ENCODE measurements at places on chromosomes 5 and 9.
A peak's percentile ranks its signal among the peaks of the same experiment; 100 is the strongest.

- no peak overlapping the region for H3K27ac ChIP-seq
- no peaks in the 10 kb centered on the region for H3K4me1 ChIP-seq
- DNase-seq, result no peak
Observed at GRCh38 chr9:113139225-113139829, 11.5 kb upstream of the SLC31A2 start.

- H3K27me3 ChIP-seq, result no peaks in the 10 kb centered on the region
- no peaks in the 10 kb centered on the region for H3K36me3 ChIP-seq
Observed at GRCh38 chr9:127869310-127870152, 7.9 kb downstream of the AK1 start.

GRCh38 chr5:78777901-78778300 is 129.3 kb upstream of the LHFPL2 start:
- no peak overlapping the region for H3K27ac ChIP-seq
- no peak for DNase-seq
- no peak overlapping the region for H3K4me3 ChIP-seq
- no peaks in the 10 kb centered on the region for H3K27me3 ChIP-seq
- H3K4me1 ChIP-seq, result no peaks in the 10 kb centered on the region
- H3K36me3 ChIP-seq, result peaks cover 12% of the 10 kb centered on the region

DNA sequence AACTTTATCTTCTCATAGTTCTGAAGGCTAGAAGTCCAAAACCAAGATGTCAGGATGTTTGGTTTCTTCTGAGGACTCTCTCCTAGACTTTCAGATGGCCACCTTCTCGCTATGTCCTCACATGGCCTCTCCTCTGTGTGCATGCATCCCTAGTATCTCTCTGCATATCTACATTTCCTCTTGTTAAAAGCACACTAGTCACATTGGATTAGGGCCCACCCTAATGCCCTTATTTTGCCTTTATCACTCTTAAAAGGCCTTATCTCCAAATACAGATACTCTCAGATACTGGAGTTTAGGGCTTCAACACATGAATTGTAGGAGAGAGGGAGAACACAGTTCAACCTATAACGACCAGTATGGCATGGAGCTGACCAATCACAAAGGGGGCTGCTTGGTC is 151.7 kb downstream of the PRELID2 start:
- no peak for DNase-seq
- no peak overlapping the region for H3K4me3 ChIP-seq
- H3K36me3 ChIP-seq, result no peaks in the 10 kb centered on the region

DNA sequence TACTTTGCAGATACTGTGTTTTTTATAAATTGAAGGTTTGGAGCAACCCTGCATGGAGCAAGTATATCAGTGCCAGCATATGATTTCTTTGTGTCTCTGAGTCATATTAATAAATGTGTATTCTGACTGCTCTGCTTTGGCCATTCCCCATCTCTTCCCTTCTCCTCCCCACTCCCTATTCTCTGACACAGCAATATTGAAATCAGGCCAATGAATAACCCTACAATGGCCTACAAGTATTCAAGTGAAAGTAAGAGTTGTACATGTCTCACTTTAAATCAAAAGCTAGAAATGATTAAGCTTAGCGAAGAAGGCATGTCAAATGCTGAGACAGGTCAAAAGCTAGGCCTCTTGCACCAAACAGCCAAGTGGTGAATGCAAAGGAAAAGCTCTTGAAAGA is 82.2 kb upstream of the TLX3 start:
- no peak overlapping the region for H3K27ac ChIP-seq
- DNase-seq, result no peak
- no peaks in the 10 kb centered on the region for H3K36me3 ChIP-seq

DNA sequence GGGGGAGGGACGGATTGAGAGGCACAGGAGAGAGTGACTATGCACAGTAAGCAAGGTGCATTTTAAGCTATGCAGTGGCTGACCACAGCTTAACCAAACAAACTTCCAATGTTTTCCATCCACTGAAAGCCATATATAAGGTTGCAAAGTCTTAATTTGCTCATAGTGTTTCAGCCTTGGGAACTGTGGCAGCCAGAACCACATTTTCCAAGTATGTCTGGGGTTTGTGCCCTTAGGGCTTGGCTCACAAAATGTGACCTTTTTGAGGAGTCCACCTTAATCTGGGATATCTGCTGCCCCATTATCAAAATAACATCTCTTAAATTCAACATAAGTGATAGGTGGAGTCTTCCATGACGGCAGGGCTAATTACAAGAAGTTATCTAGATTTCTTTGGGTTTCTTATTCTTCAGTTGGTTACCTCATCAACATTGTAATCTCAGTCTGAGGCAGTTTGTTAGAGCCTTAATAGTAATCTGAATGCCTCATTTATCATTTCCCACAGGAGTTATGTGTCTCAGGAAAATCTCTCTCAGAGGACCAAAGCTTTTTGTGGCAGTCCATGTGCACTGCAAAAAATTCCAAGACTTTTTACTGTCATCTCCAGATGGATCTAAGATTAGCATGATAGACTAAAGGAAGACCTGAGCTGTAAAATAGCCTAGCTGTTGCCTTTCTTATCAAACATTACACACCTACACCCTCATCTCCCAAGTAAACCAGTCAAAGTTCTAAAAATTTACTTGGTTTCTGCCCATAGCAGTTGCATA is 15.2 kb upstream of the UBQLN1 start:
- H3K27ac ChIP-seq, result no peak overlapping the region
- DNase-seq, result no peak
- no peak overlapping the region for H3K4me3 ChIP-seq
- no peaks in the 10 kb centered on the region for H3K27me3 ChIP-seq
- H3K36me3 ChIP-seq, result no peaks in the 10 kb centered on the region
- no peaks in the 10 kb centered on the region for H3K4me1 ChIP-seq

GRCh38 chr9:126470241-126470993 is 143.3 kb upstream of the LMX1B start:
- H3K4me3 ChIP-seq, result peak overlapping the region; percentile 72
- H3K36me3 ChIP-seq, result peaks cover 8% of the 10 kb centered on the region
- peak overlapping the region; percentile 99 for H3K27ac ChIP-seq

DNA sequence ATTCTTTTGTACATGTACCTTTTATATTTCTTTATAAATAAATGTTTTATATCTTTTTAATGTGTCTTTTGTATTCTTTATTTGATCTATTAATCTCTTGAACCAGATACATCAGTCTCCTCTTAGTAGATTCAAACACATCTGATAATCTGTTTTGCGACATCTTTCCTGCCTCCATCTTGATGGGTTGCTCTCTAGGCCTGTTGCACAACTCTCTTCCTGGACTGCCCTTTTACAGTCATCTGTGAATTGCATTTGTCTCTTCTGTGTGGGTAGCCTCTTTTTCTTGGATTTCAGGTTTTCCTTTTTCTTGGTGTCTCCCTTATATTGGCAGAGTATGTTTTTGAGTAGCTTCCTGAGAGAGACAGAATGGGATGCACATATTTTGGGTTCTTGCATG is 6.2 kb downstream of the ZFYVE16 start:
- peaks cover 2% of the 10 kb centered on the region for H3K36me3 ChIP-seq
- H3K27me3 ChIP-seq, result no peaks in the 10 kb centered on the region
- no peak overlapping the region for H3K27ac ChIP-seq
- peaks cover 20% of the 10 kb centered on the region for H3K4me1 ChIP-seq
- no peak for DNase-seq
- no peak overlapping the region for H3K4me3 ChIP-seq

GRCh38 chr5:91499943-91500531 is 116.9 kb upstream of the ARRDC3 start:
- peaks cover 24% of the 10 kb centered on the region for H3K27me3 ChIP-seq
- no peak overlapping the region for H3K4me3 ChIP-seq
- no peaks in the 10 kb centered on the region for H3K4me1 ChIP-seq
- H3K36me3 ChIP-seq, result no peaks in the 10 kb centered on the region
- H3K27ac ChIP-seq, result no peak overlapping the region
- no peak for DNase-seq

DNA sequence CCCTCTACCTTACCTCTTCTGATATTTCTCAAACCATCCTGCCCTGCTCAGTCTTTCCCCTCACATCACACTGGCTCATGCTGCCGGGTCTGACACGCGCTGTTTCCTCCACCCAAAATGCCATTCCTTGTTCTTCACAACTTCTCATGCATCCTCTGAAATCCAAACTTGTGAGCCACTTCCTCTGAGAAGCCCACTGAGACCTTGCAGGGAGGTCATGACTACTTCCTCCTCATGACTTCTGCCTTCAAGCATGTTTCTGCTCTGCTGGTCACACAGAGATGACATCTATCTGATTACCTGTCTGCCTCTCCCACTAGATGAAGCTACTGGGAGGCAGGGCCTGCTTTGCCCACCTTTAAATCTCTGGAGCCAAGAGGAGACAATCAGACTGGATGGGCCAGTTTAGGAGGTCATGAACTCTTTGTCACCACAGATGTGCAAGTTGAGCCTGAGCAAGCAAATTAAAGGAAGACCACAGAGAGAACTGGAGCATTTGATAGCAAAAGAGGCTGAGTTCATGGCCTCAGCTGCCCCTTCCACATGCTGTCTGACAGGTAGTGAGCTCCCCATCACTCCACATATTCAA is 119.8 kb upstream of the TBC1D2 start:
- no peak for DNase-seq
- peaks cover 3% of the 10 kb centered on the region for H3K4me1 ChIP-seq
- H3K27me3 ChIP-seq, result peaks cover 13% of the 10 kb centered on the region
- no peak overlapping the region for H3K27ac ChIP-seq
- no peak overlapping the region for H3K4me3 ChIP-seq

GRCh38 chr9:87534036-87534435 is 36.4 kb downstream of the DAPK1 start:
- H3K4me3 ChIP-seq, result no peak overlapping the region
- no peak overlapping the region for H3K27ac ChIP-seq
- DNase-seq, result no peak
- peaks cover 10% of the 10 kb centered on the region for H3K4me1 ChIP-seq

GRCh38 chr5:75623846-75624245 is 12.6 kb downstream of the ANKDD1B start:
- H3K4me3 ChIP-seq, result no peak overlapping the region
- no peak for DNase-seq
- H3K27me3 ChIP-seq, result no peaks in the 10 kb centered on the region
- H3K4me1 ChIP-seq, result no peaks in the 10 kb centered on the region

GRCh38 chr9:89797937-89798455 is 193.2 kb downstream of the GADD45G start:
- H3K4me1 ChIP-seq, result peaks cover 3% of the 10 kb centered on the region
- DNase-seq, result no peak
- H3K27me3 ChIP-seq, result peaks cover 6% of the 10 kb centered on the region
- no peak overlapping the region for H3K4me3 ChIP-seq
- H3K36me3 ChIP-seq, result no peaks in the 10 kb centered on the region
- no peak overlapping the region for H3K27ac ChIP-seq

GRCh38 chr5:132458651-132459030 is 31.9 kb downstream of the IRF1 start:
- H3K4me3 ChIP-seq, result peak overlapping the region; percentile 65
- H3K36me3 ChIP-seq, result peaks cover 7% of the 10 kb centered on the region
- H3K4me1 ChIP-seq, result peaks cover 77% of the 10 kb centered on the region
- H3K27ac ChIP-seq, result peak overlapping the region; percentile 100
- DNase-seq, result no peak
- H3K27me3 ChIP-seq, result no peaks in the 10 kb centered on the region

- H3K27ac ChIP-seq, result no peak overlapping the region
- H3K36me3 ChIP-seq, result no peaks in the 10 kb centered on the region
- DNase-seq, result no peak
Observed at GRCh38 chr5:72516916-72517315, 9.7 kb upstream of the ZNF366 start.

DNA sequence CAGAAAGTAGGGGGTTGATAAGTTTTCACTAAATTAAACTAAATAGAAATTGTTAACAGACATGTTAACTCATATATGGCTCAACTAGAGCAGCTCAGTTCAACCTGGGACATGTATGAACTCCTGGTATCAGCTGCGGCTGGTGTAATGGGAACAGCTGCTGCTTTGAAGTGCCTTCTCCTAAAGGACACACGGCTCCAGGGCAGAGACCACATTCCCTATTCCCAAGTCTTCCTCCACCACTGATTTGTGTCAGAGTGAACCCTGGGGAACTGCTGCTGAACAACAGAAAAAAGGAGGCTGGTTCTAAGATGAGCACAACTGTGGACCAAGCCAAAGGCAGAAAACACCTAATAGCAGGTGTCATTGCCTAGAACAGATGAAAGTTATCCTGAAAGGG is 71.1 kb downstream of the MAPKAP1 start:
- no peak for DNase-seq
- H3K36me3 ChIP-seq, result peaks cover 8% of the 10 kb centered on the region
- peak overlapping the region; percentile 49 for H3K4me3 ChIP-seq

DNA sequence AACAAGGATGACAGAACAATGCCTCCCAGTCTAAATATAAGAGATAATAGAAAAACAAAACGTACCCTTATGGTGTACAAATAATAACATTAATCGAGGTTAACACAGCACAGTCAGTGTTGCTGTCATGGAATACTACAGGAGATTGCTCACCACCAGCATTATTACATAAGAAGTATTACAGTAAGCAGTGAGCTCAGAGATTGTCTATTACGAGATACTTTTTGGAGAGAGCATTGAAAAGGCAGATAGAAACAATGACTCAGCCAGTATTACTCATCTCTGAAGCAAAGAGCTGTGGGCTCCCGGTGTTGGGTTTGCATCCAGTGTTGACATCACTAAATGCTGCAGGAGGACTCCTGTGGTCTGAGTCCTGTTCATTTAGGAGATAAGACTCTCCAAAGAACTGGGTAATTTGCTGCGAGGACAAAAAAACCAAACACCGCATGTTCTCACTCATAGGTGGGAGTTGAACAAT is 191.9 kb upstream of the SEMA6A start:
- no peak overlapping the region for H3K4me3 ChIP-seq
- no peak overlapping the region for H3K27ac ChIP-seq
- DNase-seq, result no peak
- H3K36me3 ChIP-seq, result no peaks in the 10 kb centered on the region

DNA sequence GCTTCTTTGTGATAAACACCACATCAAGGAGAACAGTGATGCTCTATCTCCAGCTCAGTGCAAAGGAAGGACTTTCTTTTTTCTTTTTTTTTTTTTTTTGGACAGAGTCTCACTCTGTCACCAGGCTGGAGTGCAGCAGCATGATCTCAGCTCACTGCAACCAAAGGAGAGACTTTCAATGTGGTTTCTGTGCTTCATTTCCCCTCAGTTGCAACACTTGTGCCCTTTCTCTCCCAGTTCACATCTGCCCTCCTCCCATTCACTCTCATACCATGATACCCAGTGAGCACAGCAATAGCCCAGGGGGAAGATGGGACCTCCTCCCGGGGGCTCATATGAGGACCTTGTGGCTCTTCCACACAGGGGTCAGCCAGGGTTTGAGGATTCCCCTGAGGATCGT is 110.0 kb downstream of the MTRR start:
- H3K4me3 ChIP-seq, result no peak overlapping the region
- no peaks in the 10 kb centered on the region for H3K4me1 ChIP-seq
- H3K27ac ChIP-seq, result no peak overlapping the region
- no peak for DNase-seq
